Myometrial cell (primary cell): ENCODE measurements at places on chromosomes 11 and 22. TPM values are rescaled to one million over a fixed set of nuclear protein-coding genes. Genes with fewer than 3 reads are reported as not detected.

FGF19 gene
- total RNA-seq, result not detected in 2 replicates

DEFB131B gene
- total RNA-seq, result not detected in 2 replicates

KCNJ11 gene
- not detected in 2 replicates for total RNA-seq

NCF4 gene
- not detected in 2 replicates for total RNA-seq

OR51E2 gene
- total RNA-seq, result under 0.01 TPM in 1 of 2 replicates, not detected in the other

RHOD gene
- 11.2 and 22.5 TPM in 2 replicates for total RNA-seq
